ENCODE measurements at places on chromosomes 11 and 22. TPM values are rescaled to one million over a fixed set of nuclear protein-coding genes. Genes with fewer than 3 reads are reported as not detected.

DNA sequence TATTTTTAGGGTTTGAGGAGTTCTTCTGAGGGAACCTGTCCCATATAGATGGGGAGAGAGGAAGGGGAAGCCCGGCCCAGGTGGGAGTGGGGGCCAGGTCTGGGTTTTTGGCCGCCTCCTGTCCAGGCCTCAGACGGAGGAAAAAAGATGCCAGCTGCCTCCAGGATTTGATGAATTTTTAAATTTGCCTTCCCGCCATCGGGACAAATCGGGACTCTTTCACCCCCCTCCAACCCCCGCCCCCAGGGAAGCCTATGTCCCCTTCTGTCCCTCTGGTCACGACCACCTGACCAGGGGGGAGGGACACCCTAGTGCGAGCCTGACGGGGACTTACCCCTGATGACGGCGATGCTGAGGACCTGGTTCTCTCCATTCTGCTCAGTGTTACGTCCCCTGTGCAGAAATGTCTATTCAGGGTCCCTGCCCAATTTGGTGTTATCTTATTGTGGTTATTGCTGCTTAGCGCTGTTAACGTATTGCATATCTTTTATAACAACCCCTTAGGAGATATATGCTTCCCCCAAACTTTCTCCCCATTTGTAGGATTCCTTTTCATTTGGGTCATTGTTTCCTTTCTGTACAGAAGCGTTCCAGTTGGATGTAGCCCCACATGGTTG, 115.9 kb upstream of the GRK3 start:
- peak overlapping the region; percentile 19 for H3K27ac ChIP-seq
- H3K4me3 ChIP-seq, result peak overlapping the region; percentile 73
- H3K36me3 ChIP-seq, result peaks cover 4% of the 10 kb centered on the region
- peaks cover 8% of the 10 kb centered on the region for H3K4me1 ChIP-seq

- DNase-seq, result no peak
- no peak overlapping the region for H3K4me3 ChIP-seq
- H3K27me3 ChIP-seq, result no peaks in the 10 kb centered on the region
- peaks cover 4% of the 10 kb centered on the region for H3K36me3 ChIP-seq
- no peaks in the 10 kb centered on the region for H3K4me1 ChIP-seq
- H3K27ac ChIP-seq, result no peak overlapping the region
Measured at GRCh38 chr11:113840932-113841664, 34.3 kb downstream of the USP28 start.

DNA sequence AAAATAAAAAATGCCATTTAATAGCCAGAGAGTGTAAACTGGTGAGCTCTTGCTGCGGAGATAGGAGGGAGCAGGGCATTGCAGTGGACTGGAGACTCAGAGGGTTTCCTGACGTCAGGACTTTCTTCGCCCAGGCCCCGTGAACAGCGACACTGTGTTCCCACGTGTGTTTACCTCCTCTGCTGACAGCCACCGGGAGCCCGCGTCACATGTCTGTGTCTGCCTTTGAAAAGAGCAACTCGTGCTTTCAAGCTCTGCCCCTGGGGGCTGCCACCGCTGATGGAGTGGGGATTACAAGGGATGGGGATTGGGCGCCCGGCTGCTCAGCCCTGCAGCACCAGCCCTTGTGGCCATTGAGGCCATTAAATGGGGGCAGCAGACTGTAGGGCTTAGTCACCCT, 3.3 kb downstream of the TANGO2 start:
- H3K27me3 ChIP-seq, result peaks cover 6% of the 10 kb centered on the region
- H3K36me3 ChIP-seq, result peaks cover 2% of the 10 kb centered on the region
- H3K27ac ChIP-seq, result no peak overlapping the region
- peaks cover 15% of the 10 kb centered on the region for H3K4me1 ChIP-seq
- DNase-seq, result no peak
- no peak overlapping the region for H3K4me3 ChIP-seq

GRCh38 chr11:111378861-111379601, at the start of gene POU2AF1:
POU2AF1 (minus strand) TSS chr11:111379275; CDS start chr11:111379177, 98 bp downstream.
- peak within 1 kb of the TSS; percentile 87 for H3K27ac ChIP-seq
- peak; percentile 55 for DNase-seq
- peaks cover 8% of the 10 kb centered on the region for H3K4me1 ChIP-seq
- H3K27me3 ChIP-seq, result no peaks in the 10 kb centered on the region

DNA sequence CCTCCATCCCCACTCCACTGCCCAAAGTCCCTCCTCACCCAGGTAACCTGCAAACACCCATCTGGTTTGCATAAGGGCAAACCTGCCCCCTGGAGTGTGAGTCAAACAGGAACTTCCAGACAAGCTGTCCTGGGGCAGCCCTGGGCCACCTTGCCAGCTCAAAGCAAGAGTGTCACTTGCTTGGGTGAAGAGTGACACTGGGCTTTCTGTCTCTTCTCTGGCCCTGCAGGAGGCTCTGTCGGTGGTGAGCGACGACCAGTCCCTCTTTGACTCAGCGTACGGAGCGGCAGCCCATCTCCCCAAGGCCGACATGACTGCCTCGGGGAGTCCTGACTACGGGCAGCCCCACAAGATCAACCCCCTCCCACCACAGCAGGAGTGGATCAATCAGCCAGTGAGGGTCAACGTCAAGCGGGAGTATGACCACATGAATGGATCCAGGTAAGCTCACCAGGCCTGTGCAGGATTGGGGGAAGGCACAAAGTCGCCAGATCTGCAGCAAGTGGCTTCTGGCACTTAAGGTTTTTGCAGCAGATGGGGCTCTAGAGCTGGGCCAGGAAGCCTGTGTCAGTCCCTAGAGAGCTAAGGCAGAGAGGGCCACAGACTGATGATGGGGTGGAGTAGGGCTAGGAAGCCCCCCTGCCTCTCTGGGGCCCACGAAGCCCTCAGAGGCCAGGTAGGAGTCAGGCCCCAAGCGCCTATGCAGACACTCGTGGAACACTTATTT, 64.2 kb downstream of the FLI1 start:
- no peak for DNase-seq
- peaks cover 50% of the 10 kb centered on the region for H3K36me3 ChIP-seq
- no peak overlapping the region for H3K4me3 ChIP-seq
- H3K27me3 ChIP-seq, result no peaks in the 10 kb centered on the region

GRCh38 chr11:43895601-43896000, 15.0 kb downstream of the ALKBH3 start:
- H3K4me3 ChIP-seq, result no peak overlapping the region
- no peaks in the 10 kb centered on the region for H3K27me3 ChIP-seq
- no peak for DNase-seq

GRCh38 chr11:73498343-73498742, 99.6 kb downstream of the FAM168A start:
- no peaks in the 10 kb centered on the region for H3K27me3 ChIP-seq
- DNase-seq, result no peak
- H3K4me1 ChIP-seq, result no peaks in the 10 kb centered on the region
- no peak overlapping the region for H3K4me3 ChIP-seq
- no peak overlapping the region for H3K27ac ChIP-seq

GRCh38 chr11:371051-371450, 1.8 kb downstream of the B4GALNT4 start:
- peaks cover 28% of the 10 kb centered on the region for H3K4me1 ChIP-seq
- H3K27ac ChIP-seq, result no peak overlapping the region
- no peak overlapping the region for H3K4me3 ChIP-seq
- no peak for DNase-seq

- DNase-seq, result no peak
- H3K27ac ChIP-seq, result no peak overlapping the region
- no peak overlapping the region for H3K4me3 ChIP-seq
- H3K27me3 ChIP-seq, result peaks cover 8% of the 10 kb centered on the region
- no peaks in the 10 kb centered on the region for H3K4me1 ChIP-seq
Measured at GRCh38 chr11:113778111-113778910, 1.3 kb upstream of the CLDN25 start.

- H3K27me3 ChIP-seq, result no peaks in the 10 kb centered on the region
- no peaks in the 10 kb centered on the region for H3K4me1 ChIP-seq
- DNase-seq, result no peak
- H3K36me3 ChIP-seq, result no peaks in the 10 kb centered on the region
- no peak overlapping the region for H3K27ac ChIP-seq
Measured at GRCh38 chr11:69320326-69320725, 26.4 kb downstream of the MYEOV start.

GRCh38 chr11:100329352-100329751, 357.7 kb upstream of the ARHGAP42 start:
- H3K4me1 ChIP-seq, result no peaks in the 10 kb centered on the region
- no peaks in the 10 kb centered on the region for H3K27me3 ChIP-seq
- H3K27ac ChIP-seq, result no peak overlapping the region
- no peak for DNase-seq
- no peak overlapping the region for H3K4me3 ChIP-seq

DNA sequence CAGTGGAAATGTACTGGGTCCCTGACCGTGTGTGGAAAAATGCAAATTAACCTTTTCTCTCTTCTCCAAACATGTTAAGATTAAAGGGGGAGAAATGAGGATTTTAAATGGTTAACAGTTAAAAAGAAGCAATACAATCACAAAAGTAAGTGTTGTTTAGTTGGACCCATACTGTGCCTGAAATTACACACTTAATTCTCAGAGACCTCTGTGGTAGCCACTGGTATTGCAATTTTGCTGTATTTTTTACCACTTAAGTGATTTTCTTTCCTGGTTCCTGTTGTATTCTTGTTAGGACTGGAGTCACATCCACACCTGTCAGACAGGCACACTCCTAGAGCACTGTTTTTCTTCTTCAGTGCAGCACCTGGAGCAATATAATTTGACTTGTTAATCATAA, 179.6 kb upstream of the PDGFD start:
- H3K4me3 ChIP-seq, result no peak overlapping the region
- no peak for DNase-seq
- no peaks in the 10 kb centered on the region for H3K27me3 ChIP-seq
- no peak overlapping the region for H3K27ac ChIP-seq
- H3K36me3 ChIP-seq, result no peaks in the 10 kb centered on the region
- H3K4me1 ChIP-seq, result no peaks in the 10 kb centered on the region

- H3K36me3 ChIP-seq, result no peaks in the 10 kb centered on the region
- no peak for DNase-seq
- no peak overlapping the region for H3K4me3 ChIP-seq
- H3K27ac ChIP-seq, result no peak overlapping the region
Measured at GRCh38 chr11:64558869-64559268, 32.2 kb upstream of the SLC22A12 start.

DNA sequence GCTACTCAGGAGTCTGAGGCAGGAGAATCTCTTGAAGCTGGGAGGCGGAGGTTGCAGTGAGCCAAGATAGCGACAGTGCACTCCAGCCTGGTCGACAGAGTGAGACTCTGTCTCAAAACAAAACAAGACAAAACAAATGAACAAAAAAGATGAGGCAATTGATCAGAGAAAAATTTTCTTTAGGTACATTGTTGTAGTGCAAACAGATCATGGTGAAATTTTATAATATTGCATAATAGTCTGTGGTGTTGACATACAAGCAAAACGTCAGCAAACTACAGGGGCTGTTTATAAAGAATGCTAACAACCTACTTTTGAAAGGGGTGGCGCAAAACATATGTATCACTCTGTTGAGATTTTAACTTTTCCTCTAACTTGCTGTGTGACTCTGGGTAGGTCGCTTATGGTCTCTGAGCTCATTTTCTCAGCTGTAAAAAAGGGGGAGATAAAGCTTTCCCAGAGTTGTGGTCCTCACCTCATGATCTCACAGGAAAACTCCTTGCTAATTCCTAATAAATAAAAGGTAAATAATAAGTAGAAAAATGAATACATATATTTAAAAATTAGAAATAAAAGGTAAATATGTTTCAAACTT, 64.8 kb upstream of the NUP160 start:
- no peaks in the 10 kb centered on the region for H3K36me3 ChIP-seq
- no peak for DNase-seq
- peaks cover 37% of the 10 kb centered on the region for H3K4me1 ChIP-seq
- no peak overlapping the region for H3K4me3 ChIP-seq

DNA sequence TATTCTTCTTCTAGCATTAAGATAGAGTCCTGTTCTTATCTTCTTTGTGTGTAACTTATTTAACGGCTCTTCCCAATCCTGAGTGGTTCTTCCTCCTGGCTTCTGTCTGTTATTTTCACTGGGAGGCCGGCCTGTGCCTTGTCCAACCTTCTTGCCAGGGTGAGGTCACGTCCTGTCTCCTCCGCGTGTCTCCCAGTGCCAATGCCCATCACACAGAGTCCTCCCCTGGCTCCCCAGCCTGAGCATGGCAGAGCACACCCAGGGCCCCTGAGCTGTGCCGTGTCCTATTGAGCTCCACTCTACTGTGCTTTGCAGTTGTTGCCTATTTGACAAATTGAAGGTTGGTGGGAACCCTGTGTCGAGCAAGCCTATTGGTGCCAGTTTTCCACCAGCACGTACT, 487.3 kb downstream of the BRD1 start:
- H3K27ac ChIP-seq, result no peak overlapping the region
- no peak for DNase-seq
- H3K36me3 ChIP-seq, result no peaks in the 10 kb centered on the region
- no peaks in the 10 kb centered on the region for H3K4me1 ChIP-seq

DNA sequence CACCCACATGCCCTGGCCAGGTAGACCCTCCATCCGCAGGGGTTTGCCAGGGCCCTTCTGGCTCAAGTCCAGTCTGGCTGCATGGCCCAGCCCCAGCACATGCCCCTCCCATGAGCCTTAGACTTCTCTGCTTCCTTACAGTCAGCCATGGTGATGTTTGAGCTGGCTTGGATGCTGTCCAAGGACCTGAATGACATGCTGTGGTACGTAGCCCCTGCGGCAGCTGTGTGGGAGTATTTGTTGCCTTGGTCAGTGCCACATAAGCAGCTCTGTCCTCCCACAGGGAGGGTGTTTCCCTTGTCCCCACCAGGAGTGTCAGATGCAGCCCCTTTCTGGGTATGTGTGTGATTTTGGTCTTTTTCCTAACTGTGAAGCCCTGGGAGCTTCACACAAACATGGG, 17.5 kb downstream of the CDC45 start:
- H3K4me1 ChIP-seq, result no peaks in the 10 kb centered on the region
- H3K27ac ChIP-seq, result no peak overlapping the region
- H3K36me3 ChIP-seq, result peaks cover 39% of the 10 kb centered on the region
- no peak for DNase-seq
- no peaks in the 10 kb centered on the region for H3K27me3 ChIP-seq

The SCN4B gene
- total RNA-seq, result 2.1 TPM

The MS4A3 gene
- 7.8 TPM for total RNA-seq

The HNRNPUL2 gene
- 7.7 TPM for total RNA-seq

The GGT5 gene
- total RNA-seq, result 3.2 TPM

The SC5D gene
- 14.5 TPM for total RNA-seq

Measured in thymus (tissue), 14 donors.